ENCODE measurements at places on chromosomes 16 and 17.

DNA sequence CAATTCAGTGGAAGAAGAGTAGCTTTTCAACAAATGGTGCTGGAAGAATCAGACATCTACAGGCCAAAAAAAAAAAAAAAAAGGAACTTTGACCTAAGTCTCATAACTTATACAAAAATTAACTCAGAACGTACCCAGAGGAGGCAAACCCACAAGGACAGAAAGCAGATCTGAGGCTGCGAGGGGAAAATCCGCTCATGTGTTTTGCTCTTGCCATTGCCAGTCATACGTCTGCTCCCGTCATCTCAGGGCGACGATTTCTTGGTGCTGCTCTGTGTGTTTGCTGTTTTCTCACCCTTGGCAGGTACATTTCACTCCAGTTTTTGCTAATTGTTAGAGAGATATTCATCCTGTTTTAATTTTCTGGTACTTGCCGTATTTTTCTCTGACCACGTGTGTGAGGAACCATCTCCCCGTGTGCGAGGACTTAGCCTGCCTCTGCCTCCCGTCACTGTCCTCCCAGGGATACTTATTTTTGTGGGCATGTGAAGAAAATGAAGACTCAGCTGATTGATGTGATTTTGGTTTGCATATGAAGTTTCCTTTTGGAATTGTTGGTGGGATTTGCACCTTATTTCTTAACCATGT lies 33.4 kb upstream of the ACSF3 start:
- no peak for DNase-seq

- DNase-seq, result no peak
These were observed 95.0 kb downstream of the PLCG2 start for GRCh38 chr16:81873843-81874752.

DNA sequence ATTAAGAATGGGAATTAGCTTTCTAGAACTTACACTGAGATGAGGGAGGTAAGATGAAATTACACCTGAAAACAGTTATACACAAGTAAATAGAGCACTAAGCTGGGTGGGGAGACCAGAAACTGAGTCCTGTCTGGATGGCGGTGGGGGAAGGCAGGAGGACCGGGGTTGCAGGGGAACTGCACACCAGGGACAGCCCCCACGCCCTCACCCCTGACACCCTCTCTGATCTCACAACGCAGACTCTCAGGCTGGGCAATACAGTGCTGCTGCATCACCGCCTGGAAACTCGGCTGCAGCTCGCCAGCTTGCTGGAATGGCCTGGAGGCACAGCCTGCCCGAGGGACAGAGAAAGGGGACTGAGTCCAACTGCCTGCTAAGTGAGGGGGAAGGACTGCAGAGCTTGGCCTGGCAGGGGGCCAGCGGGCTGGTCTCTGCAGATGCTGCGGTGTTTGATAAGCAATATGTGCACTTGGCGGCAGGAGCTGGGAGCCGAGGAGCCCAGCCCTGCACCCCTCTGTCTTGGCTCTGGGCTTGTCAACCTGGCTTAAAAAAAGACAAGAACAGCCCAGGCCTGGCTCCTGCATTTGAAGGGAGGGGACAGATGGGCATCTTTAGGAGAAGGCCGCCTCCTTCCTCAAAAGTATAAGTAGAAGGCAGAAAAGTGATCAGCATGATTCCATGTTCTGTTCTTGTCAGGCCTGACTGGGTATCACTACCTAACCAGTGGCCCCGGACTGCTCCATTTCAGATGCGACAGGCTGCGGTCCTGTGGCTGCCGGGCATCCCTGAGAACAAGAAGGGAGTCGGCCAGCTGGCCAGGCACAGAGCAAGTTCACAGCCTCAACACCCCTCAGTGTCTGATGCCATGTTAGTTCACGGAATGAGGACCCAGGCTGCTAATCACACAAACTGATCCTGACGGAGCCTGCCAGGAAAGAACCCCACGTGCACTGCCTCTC lies 30.2 kb downstream of the SPHK1 start:
- DNase-seq, result no peak

GRCh38 chr17:49229805-49230600 lies 584 bp downstream of the PHOSPHO1 start:
- no peak for DNase-seq

DNA sequence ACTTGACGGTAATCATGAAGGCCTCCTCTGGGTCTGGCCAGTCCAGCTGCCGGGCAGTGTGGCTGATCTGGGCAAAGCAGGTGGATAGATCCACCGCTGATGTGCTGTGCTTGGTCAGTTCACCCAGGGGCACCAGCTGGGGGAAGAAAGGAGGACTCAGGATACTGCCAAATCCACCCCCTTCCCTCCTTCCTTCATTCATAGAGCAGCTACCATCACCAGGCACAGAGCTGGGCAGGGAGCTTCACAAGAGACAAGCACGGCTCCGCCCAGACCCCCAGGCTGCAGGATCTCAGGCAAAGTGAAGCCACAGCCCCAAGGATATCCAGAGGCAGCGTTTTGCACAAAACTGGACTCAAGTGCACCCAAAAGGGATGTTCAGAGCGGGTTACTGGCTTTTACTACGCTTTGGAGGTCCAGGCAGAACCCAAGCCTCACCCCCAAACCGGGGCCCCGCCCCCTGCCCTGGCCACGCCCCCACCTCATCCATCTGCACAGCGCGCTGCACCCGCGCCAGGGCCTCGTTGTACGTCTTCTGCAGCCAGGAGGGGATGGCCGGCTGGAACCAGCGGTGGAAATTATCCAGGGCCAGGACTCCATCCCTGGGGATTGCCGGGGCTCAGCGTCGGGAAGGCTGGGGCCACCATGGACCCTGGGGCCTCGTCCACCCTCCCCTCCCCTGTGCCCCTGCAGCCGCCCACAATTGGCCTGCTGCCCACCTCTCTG lies 9.1 kb downstream of the UNC13D start:
- no peak for DNase-seq

GRCh38 chr16:23709536-23709935 lies 3.5 kb downstream of the ERN2 start:
- no peak for DNase-seq

- DNase-seq, result no peak
These were observed 602.0 kb upstream of the C16orf82 start for GRCh38 chr16:26464576-26465266.

- no peak for DNase-seq
These were observed 20.3 kb downstream of the COPRS start for GRCh38 chr17:31838636-31839225.

- DNase-seq, result no peak
These were observed 1.7 kb upstream of the PAM16 start for GRCh38 chr16:4352843-4353242.

DNA sequence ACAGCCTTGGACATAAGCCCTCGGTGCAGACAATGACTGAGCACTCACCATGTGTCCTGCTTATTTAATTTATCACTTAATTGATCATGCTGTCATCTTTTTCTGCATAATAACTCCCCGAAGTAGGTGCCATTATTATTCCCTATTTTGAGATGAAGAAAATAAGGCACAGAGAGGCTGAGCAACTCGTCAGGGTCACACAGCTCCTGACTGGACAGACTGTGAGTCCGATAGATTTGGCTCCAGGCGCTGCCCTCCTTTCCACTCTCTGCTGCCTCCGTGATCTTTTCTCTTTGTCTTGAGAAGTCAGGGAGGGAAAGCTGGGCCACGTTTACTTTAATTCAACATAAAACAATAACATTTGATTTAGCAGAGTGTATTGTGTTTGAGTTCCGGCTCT lies 19.0 kb upstream of the N4BP1 start:
- no peak for DNase-seq

GRCh38 chr16:47467501-47467900 lies 6.4 kb downstream of the PHKB start:
- no peak for DNase-seq

GRCh38 chr16:66948134-66948836 lies 12.8 kb upstream of the CES3 start:
- DNase-seq, result no peak

DNA sequence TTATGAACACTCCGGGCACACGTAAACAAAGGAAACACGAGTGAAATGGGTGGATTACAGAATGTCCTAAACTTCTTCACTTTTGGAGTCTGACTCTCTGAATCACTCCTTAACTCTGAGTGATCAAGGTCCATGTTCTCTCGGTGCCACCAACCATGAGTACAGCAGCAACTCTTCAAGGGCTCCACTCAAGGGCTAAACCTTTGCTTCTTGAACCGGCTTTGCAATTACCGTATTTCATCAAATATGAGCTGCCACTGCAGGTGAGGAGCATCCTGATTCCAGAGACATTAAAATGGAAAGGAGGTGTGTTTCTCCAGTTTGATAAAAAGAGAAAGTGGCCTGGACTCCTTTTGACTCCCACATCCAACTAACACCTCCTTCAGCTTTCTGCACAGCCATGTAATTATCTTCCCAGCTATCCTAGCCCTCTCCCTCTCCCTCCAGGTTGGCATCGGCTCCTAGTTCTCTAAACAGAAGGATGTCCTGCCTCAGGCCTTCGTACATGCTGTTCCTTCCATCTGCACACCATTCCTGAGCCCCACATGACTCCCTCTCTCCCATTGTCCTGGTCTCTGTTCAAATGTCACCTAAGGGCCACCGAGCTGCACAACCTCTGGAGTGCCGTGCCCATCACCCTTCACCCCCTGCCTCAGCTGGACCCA lies 61.4 kb downstream of the ZDHHC7 start:
- no peak for DNase-seq

GRCh38 chr16:66844342-66845079 lies at the start of gene CA7:
Gene CA7, plus strand, starts transcription at chr16:66844414. Its CDS starts 74 bp downstream, at chr16:66844488.
- no peak for DNase-seq

GRCh38 chr16:80985611-80986010 lies 21.1 kb downstream of the CMC2 start:
- no peak for DNase-seq

All from stimulated activated CD8-positive, alpha-beta memory T cell treated with anti-CD3 and anti-CD28 coated beads, Interleukin-4, amount 100 ng/mL, for 1 hour (primary cell).